NCI-H1417 treated with DMSO at 0.1 percent for 48 hours (cell line): ENCODE measurements at places on chromosomes 7 and 10.

GRCh38 chr7:47601119-47601880 is 19.4 kb upstream of the TNS3 start:
- no peak for DNase-seq

DNA sequence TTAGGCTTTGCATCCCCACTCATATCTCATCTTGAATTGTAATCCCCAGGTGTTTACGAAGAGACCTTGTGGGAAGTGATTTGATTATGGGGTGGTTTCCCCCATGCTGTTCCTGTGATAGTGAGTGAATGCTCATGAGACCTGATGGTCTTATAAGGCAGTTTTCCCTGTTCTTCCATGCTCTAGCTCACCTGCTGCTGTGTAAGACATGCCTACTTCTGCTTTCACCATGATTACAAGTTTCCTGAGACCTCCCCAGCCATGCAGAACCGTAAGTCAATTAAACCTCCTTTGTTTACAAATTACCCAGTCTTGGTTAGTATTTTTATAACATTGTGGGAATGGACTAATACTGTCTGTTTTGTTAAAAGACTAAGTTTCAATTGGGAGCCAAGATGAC is 35.3 kb upstream of the ZNF92 start:
- DNase-seq: no peak

DNA sequence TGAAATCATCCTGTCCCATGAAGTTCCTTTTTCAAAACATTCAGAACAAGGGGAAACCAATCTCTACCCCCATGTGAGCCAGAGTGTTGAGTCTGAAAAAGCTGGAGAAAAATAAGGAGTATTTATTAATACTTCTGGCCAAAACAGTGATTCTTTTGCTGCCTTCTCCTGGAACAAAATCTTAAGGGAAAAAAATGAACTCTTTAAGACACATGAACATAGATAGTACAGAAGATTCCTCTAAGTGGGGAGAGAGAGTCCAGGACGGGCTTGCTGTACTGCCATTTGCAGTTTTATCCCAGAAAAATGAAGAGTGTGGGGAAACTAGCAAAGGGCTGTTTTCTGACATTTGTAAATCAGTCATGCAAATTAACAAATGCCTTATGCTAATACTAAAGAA is 173.4 kb upstream of the CELF2 start:
- DNase-seq: no peak

DNA sequence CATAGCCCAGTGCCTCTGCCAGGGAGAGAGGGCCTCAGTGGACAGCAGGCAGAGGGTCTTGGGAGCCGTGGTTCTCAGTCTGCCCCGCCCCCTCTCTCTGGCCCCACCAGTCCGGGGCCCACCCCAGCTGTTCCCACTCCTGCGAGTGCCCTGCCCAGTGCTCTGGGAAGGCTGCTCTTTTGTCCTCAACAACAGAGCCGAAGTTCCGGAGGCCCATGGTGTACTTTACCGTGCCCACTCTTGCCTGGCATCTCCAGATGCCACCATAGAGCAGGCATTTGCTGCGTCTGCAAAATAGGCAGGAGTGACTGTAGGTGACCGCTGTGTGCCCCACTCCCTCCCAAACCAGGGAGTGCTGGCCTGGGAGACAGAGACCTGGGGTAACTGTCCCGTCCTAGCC is 29.3 kb upstream of the PCBD1 start:
- DNase-seq: no peak

- DNase-seq: no peak
Observed at GRCh38 chr7:11410656-11411644, 421.0 kb downstream of the THSD7A start.

- DNase-seq: no peak
Observed at GRCh38 chr10:99983280-99983988, 26.3 kb downstream of the DNMBP start.

DNA sequence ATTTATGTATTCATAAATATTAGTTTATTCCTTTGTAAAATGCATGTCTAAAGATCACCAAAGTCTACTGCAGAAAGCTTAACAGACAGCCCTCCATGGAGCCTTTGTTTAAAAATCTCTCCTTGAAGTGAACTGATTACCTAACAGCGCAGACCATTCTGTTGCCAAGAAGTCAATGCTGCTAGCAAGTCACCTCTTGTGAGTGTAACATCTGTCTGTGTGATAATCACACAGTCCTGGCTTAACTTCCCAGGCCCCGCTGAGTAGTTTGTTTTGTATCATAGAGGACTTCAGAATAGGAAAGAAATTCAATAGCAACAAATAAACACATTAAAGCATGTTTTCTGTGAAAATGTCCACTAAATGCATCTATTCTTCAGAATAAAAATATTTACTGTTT is 435.3 kb upstream of the IGFBP3 start:
- no peak for DNase-seq

- peak; percentile 9 for DNase-seq
Observed at GRCh38 chr10:97718659-97719142, 5.2 kb downstream of the MARVELD1 start.
